ENCODE measurements at places on chromosomes 1 and 21.
A peak's percentile ranks its signal among the peaks of the same experiment; 100 is the strongest.

DNA sequence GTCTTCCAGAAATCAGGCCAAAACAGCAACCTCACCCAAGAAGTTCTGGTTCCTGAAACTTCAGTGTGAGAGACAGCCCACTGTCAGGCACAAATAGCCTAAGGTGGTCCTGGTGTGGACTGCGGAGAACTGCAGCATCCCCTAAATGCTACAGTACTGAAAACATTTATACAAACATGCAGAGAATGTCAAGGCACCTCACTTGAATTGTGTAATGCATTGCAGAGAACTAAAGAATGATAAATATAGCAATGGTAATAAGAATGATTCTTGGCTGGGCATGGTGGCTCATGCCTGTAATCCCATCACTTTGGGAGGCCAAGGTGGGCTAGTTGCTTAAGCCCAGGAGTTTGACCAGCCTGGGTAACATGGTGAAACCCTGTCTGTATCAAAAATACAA is 138.6 kb downstream of the TIAM1 start:
- DNase-seq, result no peak

DNA sequence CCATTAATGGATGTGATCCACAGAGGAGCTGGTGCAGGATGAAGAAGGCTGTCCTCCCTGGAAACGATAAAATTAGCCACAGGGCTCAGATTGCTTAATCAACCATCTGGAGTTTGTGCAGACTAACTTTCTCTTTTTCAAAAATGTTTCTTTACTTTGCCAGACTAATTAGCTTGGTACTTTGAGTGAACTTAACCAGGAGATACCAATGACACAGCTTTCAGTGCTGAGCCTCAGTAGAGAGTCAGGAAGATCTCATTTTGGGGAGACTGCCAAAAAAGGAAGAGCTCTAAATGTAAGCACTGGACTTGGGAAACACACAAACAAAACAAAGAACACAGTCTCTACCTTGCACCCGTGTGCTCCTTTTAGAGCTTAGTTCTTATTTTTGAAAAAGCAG is 248.1 kb upstream of the DEPDC1 start:
- no peak for DNase-seq

DNA sequence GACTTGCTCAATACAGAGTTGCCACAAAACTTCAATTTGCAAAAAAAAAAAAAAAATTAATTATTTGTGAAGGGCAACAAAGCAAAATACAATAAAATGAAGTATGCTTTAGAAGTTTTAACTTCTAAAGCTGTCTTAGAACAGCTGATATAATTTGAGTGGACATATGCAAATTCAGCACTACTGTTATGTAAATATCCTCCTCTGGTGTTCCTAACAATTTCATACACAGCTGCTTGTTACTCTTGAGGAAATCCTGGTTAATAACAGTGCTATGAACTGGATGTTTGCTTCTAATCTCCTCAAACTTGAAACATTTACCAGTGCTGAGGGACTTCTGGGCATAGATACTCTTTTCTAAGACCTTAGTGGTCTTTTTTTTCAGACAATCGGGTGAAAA is 69.6 kb upstream of the COL24A1 start:
- DNase-seq, result no peak

GRCh38 chr1:161311595-161312181 is 1.9 kb upstream of the MPZ start:
- DNase-seq, result no peak

- no peak for DNase-seq
Observed at GRCh38 chr1:14108356-14109275, 408.6 kb downstream of the PRDM2 start.

DNA sequence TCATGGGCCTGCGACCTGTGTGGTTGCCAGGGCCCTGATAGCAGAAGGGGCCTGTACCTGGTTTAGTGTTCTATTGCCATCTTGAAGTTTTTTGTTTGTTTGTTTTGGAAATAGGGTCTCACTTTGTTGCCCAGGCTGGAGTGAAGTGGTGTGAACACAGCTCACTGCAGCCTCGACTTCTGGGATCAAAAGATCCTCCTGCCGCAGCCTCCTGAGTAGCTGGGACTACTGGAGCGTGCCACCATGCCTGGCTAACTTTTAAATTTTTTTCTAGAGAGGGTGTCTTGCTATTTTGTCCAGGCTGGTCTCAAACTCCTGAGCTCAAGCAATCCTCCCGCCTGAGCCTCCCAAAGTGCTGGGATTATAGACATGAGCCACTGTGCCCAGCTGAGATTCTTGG is 72.9 kb downstream of the UBE2T start:
- DNase-seq, result no peak

- DNase-seq, result no peak
Observed at GRCh38 chr1:86190873-86191272, 34.3 kb upstream of the COL24A1 start.

DNA sequence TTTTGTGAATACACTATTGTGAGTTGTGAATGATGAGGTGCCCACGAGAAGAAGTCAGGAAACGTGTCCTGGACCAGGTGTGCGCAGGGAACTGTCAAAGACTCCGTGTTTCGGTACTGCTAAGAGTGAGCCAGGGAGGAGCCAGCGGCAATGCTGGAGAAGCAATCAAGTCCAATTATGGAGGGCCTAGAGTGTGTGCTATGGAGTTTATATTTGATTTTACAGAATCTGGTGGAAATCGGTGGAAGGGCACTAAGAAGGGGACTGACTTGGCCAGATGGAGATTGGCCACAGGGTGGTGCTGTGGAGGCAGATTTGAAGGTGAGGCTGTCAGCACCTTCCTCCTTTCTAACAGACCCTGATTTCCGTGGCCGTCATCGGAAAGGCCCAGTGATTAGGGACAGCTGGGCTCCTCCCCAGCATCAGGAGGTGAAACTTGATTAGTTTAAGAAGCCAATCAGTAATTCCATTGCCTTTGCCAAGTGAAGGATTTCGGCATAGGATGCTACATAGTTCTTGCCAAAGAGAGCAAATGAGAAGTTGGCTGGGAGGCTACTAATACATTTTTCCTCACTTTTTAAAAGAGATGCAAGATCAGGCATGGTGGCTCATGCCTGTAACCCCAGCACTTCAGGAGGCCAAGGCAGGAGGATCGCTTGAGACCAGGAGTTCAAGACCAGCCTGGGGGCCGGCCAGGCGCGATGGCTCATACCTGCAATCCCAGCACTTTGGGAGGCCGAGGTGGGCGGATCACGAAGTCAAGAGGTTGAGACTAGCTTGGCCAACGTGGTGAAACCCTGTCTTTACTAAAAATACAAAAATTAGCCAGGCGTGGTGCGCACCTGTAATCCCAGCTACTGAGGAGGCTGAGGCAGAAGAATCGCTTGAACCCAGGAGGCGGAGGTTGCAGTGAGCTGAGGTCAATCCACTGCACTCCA is 7.0 kb downstream of the PTCH2 start:
- DNase-seq, result peak; percentile 85

- DNase-seq, result no peak
Observed at GRCh38 chr21:42220138-42220701, 1.3 kb downstream of the ABCG1 start.

GRCh38 chr1:25944986-25945385 is 38.8 kb upstream of the STMN1 start:
- no peak for DNase-seq
